NAMALWA (cell line): ENCODE measurements at places on chromosomes 6 and 20.

DNA sequence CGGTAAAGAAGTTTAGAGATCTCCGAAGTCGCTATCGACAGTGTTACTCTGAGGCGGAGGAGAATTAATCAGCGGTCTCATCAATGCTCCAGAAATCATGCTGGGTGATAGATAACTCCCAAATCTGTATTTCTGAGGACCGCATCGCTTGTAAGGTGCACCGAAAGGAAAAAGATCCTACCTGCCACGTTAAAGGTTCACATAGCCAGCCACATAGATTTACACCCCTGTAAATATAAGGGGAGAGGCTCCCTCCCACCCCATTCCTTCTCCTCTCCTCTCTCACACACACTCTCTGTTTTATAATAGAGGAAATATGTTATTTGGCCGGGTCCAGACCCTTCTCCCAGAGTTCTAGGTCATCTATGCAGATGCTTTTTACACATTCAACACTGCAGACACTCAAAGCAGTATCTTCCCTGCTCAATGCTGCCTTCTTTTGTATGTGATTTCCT lies 620 bp upstream of the DEK start:
- no peak for DNase-seq

DNA sequence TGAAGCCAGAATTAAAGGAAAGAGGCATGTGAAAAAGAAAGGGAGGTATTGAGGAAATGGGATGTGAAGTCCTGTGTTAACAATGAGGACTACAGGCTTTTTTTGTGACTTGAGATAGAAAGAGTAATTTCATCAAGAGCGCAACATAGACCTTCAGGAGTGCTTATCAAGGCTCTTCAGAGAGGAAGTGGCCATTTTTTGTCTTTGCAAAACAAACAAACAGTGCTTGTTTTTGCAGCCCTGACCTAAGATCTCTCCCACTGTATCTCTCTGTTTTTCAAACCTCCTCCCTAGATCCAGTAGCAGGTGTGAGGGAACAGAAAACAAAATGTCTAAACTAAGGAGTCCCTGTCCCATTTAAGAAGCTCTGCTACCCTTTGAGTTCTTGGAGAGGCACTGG lies 710.3 kb upstream of the MARCKS start:
- DNase-seq = no peak

GRCh38 chr6:40256224-40256623 lies 322.0 kb upstream of the MOCS1 start:
- DNase-seq = no peak

- DNase-seq = no peak
Measured at GRCh38 chr20:52722926-52723688, 249.1 kb upstream of the TSHZ2 start.

DNA sequence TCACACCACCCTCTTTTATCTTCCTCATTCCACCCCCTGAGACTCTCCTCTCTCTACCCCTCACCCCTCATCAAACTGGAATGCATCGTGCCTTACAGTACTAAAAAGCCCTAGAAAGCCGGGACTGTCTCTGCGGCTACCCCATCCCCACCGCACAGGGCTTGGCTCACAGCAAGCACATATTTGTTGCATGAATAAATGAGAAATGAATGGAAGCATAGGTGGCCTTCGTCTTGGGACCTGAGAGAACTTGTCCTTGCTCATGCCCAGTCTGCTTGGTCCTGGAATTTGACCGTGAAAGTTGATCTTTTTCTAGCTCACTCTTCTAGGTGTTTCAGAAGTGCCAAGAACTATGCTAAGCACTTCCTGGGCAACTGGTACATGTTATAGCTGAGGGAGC lies 53.3 kb downstream of the APCDD1L start:
- no peak for DNase-seq

GRCh38 chr6:50213146-50213545 lies 163.4 kb upstream of the DEFB112 start:
- DNase-seq = no peak

GRCh38 chr20:59735917-59736316 lies 131.6 kb downstream of the PHACTR3 start:
- no peak for DNase-seq

GRCh38 chr20:6157345-6157744 lies 34.5 kb upstream of the FERMT1 start:
- DNase-seq = peak; percentile 43

DNA sequence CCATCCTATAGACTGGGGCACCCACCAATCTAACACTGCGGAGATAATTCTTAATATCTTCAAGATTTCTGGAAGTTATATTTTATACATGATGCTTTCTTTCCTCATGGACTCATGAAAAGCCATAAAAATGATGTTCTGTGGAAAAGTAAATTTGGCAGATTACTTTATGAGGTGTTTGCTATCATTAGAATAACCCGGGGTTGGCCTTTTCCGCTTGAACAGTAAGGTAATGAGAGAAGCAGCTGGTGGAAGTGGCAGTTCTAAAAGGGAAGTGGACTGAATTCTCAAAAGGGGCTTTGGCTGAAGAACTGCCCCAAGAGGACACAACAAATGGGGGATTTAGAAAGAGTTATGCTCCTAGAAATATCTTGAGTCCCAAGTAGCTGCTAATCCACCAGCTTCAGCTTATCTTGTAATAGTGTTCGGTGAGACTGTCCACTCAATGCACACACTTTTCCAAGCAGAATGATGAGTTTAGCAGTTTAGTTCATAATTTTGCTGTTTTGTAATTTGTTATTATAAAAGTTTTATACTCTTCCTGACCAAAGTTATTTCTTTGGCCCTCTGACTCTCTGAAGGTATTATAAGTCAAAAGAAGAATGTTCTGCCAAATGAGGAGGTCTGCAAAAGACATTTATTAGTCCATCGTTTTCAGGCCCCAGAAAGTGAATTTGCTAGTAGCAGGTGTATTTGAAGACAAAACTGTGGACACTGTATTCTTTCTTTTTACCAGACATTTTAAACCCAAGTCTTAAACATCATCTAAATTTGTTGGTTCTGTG lies 2.9 kb downstream of the ISM1 start:
- no peak for DNase-seq

- peak; percentile 62 for DNase-seq
Measured at GRCh38 chr20:63641146-63641791, 12.0 kb downstream of the STMN3 start.
